ENCODE measurements at places on chromosomes 2 and 18.
A peak's percentile ranks its signal among the peaks of the same experiment; 100 is the strongest.

DNA sequence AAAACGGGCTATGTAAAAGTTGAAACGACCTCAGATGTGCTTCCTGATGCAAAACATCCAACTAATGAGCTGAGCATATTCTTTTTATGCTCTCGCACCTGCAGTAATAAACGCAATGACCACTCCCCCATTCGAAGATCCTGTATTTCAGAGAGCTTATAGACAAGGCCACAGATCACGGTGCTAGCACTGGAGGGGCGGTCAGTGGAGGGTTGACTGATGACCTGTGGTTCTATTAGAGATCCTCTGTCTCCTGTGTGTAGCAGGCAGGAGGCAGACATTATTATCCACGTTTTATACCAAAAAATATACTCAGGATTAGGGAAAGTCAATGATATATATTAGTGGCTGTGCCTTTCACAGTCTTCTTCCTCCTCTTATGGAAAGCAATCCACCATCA is 457.0 kb downstream of the CNTNAP5 start:
- no peak for DNase-seq

- no peak for DNase-seq
These were observed 60.3 kb upstream of the UPP2 start for GRCh38 chr2:158041400-158041799.

DNA sequence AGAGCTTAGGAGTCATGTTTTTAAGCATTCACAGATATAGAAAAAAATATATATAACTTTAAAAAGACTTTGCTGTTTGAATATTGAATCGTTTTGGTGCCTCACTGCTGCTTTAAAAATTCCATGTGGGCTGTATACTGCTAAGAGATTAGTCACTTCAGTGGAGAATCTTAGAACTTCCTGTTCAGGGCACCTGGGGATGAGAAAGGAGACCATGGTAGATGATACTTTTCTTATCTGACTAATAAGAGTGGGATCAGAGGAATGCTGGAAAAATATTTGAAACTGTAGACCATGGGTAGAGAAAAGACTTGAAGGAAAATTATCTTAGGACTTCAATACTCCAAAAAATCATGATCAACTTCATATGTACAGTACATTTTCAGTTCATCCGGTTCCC is 442.2 kb upstream of the SETBP1 start:
- no peak for DNase-seq

GRCh38 chr2:187446711-187447110 is 1.3 kb downstream of the CALCRL start:
- no peak for DNase-seq

DNA sequence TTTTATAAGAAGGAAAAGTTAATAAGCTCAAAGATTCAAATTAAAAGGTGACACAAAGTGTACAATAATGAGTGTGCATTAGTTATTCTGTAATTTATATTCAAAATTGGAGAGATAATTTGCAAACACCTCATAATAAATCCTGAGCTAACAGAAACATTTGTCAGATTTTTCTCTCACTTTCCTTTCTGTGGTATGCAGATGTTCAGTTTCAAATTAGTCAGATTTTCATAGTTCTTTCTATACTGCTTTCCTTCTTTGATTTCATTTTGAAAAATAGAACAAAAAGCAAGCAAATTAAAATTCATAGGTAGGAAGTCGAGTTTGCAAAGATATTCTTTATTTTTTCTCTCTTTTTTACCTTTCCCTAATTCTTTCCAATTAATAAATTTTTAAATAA is 1420.1 kb upstream of the NXPH2 start:
- no peak for DNase-seq

DNA sequence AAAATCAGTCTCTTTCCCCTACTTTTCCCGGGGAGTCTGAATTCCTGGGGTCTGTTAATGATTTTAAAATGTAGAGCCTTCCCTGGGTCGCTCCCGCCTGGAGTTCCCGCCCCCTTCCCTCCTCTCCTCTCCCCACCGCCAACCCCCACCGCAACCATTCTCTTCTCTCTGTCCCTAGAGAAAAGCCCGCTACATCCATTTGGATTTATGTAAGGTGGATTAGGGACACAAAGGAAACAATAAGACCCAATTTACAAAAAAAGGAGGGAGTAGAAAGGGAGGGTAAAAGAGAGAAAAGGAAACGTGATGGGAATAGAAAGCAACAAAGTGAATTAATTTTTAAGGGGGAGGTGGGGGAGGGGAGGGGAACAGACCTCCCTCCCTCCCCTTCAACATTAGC is 2.2 kb downstream of the EPHA4 start:
- no peak for DNase-seq

DNA sequence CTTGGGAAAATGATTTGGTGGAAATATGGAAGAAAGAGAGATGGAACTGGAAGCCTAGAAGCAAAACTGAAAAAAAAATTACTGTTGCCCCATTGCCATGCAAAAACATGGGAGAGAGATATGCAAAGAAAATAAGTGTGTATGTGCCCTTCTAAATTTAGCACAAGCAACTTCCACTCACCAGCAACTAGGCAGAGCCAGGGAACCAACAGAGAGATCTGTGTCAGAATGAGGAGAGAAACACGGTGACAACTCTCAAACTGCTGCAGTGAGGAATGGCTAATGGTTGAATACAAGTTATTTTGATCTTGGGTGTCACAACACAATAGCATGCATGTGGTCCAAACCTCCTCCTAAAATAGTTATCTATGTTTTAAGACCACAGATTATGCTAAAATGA is 10.9 kb downstream of the DSC2 start:
- DNase-seq: no peak

GRCh38 chr2:46275995-46276394 is 21.2 kb upstream of the EPAS1 start:
- no peak for DNase-seq

- no peak for DNase-seq
These were observed 32.3 kb downstream of the LYPD6B start for GRCh38 chr2:149070681-149071320.

GRCh38 chr2:30300456-30301221 is 69.3 kb downstream of the LBH start:
- DNase-seq: no peak

DNA sequence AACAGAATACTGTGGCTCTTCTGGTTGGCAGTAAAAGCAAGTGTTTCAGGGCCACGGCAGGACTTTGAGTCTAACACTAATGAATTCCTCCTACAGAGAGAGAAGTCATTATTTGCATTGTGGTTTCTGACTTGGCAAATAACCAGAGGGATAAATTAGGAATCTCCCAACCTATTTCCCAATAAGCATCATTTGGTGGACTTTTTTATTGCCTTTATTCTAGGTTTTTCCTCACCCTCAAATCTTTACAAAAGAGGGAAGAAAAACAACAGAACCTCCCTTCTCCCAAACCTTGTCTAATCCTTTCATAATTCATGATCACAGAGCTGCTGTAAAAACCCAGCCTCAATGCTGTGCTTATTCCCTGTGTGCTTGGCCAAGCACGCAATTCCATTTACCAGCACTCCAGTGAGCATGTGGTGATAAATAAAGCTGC is 179.7 kb downstream of the AGPS start:
- no peak for DNase-seq

- DNase-seq: no peak
These were observed 45.0 kb downstream of the SLC38A11 start for GRCh38 chr2:164910101-164910899.

DNA sequence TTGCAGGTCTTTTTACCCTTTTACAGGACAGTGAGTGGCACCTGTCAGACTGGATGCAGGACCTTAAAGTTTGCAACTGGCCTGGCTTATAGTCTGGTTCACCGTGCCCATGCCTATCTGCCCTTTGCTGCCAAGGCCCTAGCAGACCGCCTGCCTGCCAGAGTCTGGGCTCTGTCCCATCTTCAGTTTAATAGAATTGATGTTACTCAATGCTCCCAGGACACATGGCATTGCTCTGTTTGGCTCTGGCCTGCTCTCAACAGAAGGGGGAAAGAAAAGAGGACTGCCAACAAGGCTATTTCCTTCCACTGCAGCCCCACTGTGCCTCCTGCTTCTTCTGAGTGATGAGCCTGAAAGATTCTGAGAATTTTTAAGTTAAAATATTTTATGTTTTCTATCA is 25.6 kb upstream of the TMEM178A start:
- DNase-seq: no peak

DNA sequence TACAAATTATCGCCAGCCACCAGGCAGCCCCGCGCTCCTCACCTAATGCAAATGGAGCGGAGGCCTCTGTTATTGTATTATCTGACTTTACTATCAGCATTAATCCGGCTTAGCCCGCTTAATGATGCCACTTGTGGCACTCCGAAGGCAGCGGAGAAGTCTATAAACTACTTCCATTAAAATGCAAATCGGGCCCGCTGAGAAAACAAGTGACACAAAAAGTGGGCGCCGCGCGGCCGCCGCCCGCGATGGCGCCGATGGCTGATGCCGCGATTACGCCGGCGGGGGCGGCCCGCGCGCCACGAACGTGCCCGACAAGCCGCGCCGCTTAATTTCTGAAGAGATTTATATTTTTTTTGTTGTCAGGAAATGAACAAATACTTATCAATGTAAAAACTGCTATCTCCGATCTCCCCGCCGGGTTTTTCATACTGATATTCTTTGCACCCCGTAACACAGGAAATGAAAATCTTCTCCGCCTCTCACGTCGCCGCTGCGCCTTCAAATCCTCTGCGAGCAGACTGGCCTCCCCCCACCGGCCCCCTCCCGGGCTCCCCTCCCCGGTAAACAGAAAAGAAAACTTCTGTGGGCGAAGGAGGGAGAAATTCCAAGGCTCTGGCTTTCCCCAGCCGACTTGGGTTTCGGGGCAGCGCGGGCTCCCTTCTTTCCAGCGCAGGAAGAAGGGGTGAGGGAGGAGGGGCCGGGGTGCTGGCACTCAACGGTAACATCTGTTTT is 221.8 kb downstream of the INSIG2 start:
- DNase-seq: peak; percentile 50
